ENCODE measurements at places on chromosomes 1 and 21. TPM values are rescaled to one million over a fixed set of nuclear protein-coding genes. Genes with fewer than 3 reads are reported as not detected.

DNA sequence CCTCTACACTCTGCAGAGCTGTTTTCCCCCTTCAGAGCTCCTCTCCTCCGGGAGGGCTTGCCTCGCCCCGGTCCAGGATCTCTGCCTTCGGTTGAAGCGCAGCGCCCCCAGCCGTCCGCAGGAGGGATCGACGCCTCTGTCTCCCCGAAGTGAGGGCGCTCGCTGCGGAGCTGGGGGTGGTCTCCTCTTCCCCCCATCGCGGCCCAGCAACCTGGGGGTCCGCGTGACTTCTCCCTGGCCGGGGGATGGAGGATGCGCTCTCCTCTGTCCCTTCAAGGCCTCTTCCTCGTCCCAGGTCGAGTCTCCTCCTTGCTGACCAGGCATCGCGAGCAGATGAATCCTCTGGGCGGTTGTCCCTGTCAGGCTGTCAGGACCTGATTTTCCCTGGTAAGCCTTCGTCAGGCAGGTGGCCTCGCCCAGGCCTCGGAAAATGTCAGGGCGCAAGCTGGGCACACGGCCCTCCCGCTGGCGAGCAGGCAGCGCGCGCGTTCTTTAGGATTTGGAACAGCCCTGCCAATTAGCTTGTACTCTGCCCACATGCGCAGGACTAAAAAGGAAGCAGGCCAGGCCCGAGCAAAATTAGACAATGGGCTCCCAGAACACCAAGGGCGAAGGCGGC lies 90.5 kb downstream of the EDEM3 start:
- DNase-seq = peak; percentile 65

The GFI1 gene
- 117 TPM for total RNA-seq

The OR2L3 gene
- total RNA-seq = 0.07 TPM

DNA sequence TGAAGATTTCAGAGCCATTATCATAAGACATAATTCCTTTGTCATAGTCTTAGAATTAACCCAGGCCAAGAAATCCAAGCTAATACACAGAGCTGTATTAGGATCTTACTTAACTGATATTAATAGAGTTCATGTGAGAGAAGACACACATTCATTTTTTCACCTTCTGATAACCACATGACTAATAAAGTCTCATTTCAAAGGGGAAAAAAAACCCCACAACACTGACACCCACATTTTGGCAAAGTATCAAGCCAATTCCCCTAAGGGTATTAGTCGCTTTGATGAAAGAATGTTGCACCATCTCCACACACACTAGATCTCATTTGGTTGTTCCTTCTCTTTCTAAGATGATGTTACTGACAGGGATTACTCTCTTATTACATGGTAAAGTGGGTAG lies 344.4 kb upstream of the ESRRG start:
- DNase-seq = no peak

DNA sequence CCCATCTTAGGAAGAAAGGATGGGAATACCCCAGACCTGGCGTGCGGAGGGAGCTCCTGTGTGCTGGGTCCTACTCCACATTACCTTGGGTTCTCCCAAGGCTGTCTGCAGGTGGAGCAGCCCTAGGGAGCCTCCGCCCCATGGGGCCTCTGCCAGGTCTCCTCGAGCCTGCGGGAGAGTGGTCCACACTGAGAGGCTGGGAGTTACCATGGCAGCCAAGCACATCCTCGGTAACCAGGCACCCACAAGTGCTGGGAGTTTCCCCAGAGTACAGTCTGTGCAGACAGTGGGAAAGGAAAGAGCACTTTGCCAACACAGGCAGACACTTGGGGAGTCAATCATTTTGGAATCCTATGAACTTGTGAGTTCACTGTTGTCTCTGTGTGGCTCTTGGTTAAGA lies 249.4 kb downstream of the DYRK1A start:
- no peak for DNase-seq

DNA sequence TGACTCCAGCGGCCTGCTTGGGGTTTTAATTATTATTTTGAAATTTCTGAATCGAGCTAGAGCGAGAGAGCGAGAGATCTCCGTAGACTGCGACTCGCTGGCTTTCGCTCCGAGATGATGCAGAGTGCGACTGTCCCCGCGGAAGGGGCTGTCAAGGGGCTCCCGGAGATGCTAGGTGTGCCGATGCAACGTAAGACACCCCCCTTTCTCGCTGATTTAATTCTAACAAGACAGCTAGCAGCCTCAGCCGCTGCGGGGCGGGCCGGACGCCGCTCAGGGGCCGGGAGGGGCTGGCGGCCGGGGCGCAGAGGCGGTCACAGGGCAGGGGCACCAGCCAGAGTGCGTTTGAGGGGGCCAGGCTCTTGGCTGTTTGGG lies 339 bp downstream of the LHX4 start:
- no peak for DNase-seq

GRCh38 chr1:201891451-201892045 lies 2.9 kb downstream of the SHISA4 start:
- no peak for DNase-seq

DNA sequence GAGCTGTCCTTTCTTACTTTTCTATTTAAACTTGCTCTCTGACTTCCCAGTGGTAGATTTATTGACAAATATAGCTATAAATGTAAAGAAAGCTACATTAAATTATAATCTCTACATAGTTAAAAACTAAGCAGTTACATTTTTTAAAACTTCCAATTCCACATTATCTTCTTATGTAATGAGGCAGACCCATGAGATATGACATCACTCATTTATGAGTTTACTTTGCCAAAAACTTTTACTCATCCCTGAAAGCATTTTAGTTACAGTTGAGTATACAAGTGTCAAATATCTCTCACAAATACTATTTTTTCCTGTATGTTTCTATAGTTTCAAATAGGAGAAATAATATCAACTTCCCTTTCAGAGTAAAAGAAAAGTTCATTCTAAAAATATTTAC lies 3.8 kb downstream of the NMNAT2 start:
- DNase-seq = no peak

The DNAJC16 gene
- total RNA-seq = 14.3 TPM

DNA sequence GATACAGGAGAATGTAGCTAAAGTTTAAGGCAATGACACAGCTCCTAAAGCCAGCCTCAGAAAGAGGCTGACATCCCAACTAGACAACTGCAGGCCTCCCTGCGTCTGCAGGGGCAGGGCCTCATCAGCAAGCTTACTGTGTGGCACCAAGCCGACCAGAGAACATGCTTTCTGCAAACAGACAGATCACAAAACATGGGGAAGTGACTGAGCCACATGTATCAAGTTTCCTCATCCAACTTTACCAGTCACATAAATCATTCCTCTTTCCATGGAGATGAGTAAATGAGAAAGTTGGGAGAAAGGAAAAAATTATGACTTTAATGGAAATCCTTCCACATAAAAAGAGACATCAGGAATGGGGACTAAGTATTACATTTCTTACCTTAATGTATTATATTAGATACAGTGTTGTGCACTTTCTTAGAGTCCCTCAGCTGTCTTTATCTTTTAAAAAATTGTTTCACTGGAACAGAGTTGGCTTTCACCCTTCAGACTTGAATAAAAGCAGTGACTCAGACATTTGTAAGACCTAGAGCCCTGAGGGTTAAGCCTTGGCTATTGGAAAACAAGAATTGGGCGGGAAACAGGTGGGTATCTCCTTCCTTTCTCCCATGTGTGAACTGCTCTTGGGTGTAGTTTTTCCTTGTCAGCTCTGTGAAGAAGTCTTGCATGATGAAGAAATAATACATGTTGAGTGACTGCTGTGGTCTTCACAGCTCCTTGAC lies 305.7 kb upstream of the SNX7 start:
- no peak for DNase-seq
